ENCODE measurements at places on chromosomes 12 and 14. TPM values are rescaled to one million over a fixed set of nuclear protein-coding genes. Genes with fewer than 3 reads are reported as not detected.

- DNase-seq: no peak
These were observed 14.5 kb upstream of the KRT83 start for GRCh38 chr12:52335598-52336262.

DNA sequence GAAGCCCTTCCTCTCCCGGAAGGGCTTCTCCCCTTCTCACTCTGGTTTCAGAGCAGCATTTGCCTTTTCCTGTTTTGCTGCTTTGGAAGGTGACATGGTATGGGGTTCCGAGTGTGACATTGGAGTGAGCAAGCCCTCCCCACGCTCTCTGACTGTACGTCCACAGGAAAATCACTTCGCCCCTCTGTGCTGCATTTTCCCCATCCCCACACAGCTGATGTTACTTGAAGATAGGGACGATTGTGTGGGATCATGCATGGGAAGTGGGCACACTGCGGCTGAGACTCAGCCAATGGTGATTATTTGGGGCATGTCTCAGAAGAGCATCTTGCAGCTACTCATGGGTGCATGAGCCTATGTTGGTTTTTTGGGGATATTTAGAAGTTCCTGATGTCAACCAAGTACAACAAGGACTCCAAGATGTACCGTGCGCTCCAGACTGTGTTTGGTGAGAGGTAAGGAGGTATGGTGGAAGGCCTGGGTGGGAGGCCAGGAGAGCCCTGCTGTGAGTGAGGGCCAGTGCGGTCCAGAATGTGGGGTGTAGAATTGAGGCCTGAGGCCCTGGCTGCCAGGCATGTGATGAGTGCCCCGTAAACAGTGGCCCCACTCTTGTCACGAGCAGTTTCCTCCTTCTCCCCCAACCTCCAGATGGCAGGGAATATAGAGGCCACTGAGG is 15.1 kb downstream of the CYP46A1 start:
- DNase-seq: no peak

GRCh38 chr12:124745465-124745890 is 118.2 kb downstream of the SCARB1 start:
- no peak for DNase-seq

VDR gene
- total RNA-seq: 5.8 TPM

- no peak for DNase-seq
These were observed 73.6 kb upstream of the ELK3 start for GRCh38 chr12:96120359-96121100.

- DNase-seq: no peak
These were observed 22.0 kb downstream of the EML5 start for GRCh38 chr14:88770736-88771135.

DNA sequence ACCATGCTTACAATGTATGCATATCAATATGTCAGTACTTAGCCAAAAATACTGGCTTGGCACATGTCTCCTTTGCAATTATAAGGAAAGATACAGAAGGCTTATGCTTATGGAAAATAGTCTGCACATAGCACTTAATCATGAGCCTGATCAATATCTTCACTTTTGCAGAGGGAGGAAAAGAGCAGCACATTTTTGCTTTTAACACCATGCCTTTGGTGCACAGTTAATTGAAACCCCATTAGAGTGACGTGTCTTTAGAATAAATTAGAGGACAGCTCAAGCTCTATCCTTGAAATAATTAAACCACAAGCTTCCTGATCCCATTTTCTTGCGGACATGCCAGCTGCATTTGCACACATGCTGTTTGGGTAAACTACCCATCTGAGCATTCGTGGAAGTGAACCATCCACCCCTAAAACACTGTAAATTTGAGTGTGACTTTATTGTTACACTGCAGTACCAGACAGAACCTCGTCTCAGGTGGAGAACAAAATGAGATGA is 839.9 kb upstream of the MGAT4C start:
- DNase-seq: no peak

GALNT6 gene
- 0.13 TPM for total RNA-seq

FZD10 gene
- total RNA-seq: not detected

KDM5A gene
- 32.4 TPM for total RNA-seq

DNA sequence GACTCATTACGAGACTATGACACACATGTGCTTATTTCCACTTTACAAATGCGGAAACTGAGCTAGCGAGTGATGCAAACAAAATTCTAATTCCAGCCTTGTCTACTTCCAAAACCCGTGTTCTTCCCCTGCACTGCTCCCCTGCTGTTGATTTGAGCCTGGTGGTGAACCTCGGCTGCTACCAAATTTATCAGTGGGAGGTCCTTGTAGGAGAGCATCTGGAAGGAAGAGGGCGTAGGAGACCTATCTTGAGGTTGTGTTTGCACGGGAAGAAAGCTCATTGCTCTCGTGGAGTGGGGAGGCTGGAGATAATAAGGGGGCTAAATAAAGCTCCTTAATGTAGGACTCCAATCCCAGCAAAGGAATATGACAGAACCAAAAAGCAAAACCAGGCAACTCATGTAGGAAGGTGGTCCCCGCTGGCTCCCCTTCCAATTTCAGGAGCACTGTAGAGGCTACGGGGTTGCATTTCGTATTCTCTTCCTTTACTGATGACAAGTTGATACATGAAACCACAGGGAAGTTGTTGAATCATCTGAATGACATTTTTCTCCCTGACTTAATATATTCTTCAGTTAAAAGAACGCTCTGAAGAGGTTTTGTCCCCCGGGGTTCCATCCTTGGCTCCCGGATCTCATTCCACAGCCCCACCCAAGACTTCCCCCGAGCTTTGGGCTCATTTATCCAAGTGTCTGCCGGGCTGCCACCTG is 52.6 kb downstream of the FZD10 start:
- no peak for DNase-seq

DNA sequence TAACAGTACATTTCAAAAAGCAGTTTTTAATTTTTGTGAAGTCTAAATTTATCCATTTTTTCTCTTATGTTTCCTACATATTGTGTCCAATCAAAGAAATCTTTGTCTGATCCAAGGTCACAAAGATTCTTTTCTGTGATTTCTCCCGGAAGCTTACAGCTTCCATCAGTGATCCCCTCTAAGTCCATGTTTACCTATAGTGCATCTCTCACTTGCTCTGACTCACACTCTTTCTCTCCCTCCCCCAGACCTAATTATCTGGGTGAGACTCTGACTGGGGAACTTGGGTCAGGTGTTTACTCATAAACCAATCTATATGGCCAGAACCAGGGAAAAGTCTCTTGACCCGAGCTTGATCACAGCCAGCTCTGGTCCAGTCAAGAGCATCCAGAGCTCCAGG is 224.4 kb downstream of the SPTSSA start:
- DNase-seq: no peak

GPRC5D gene
- total RNA-seq: not detected

DDN gene
- total RNA-seq: 0.06 TPM

GRCh38 chr14:93544212-93544611 is 113.5 kb downstream of the UNC79 start:
- DNase-seq: peak; percentile 55

DNA sequence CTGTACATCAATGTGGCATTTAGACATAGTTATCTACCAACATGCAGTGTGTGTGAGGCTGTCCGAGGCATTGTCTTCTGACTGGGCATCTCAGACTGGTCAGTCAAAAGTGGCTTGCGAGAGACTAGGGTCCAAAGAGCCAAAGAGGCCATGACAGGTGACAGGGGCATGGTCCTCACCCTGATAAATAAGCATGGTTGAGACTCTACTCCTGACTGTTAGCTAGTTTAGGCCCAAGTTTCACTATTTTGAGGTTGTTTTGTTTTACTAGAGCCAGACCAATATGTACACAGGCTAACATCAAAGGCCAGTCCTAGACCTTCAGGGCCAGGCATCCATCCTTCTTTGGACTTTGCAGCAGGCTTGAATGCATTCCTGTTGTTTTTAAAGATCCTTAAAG is 76.9 kb upstream of the SRSF5 start:
- no peak for DNase-seq

RAPGEF3 gene
- 1.8 TPM for total RNA-seq

- no peak for DNase-seq
These were observed 13.6 kb upstream of the LMO3 start for GRCh38 chr12:16619537-16619936.

KRT75 gene
- total RNA-seq: not detected

- peak; percentile 17 for DNase-seq
These were observed 6.5 kb downstream of the CLEC12B start for GRCh38 chr12:10016881-10017280.

- DNase-seq: no peak
These were observed 93.2 kb downstream of the GPR65 start for GRCh38 chr14:88098163-88098562.

INHBC gene
- total RNA-seq: not detected

FBRSL1 gene
- total RNA-seq: 12.0 TPM

DNA sequence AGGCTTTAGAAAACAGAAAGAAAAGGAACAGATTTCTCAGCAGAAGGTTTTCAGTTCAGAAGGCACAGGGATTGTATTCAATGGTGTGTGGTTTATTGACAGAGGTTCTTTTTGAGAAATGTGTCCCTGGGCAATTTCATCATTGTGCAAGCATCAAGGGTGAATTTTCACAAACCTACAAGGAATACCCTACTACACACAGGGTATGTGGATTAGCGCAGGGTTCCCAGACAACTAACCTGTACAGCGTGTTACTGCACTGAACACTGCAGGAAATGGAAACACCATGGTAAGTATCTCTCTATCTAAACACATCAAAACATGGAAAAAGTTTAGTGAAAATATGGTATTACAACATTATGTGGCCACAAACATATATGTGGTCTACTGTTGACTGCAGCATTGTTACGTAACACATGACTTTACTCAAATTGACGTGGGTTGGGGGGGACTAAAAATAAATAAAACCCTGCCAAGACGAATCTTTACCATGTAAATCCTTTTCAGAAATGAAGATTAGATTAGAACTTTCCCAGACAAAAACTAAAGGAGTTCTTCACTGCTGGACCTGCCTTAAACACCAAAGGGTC is 893.1 kb downstream of the TMEM121 start:
- DNase-seq: no peak

DNA sequence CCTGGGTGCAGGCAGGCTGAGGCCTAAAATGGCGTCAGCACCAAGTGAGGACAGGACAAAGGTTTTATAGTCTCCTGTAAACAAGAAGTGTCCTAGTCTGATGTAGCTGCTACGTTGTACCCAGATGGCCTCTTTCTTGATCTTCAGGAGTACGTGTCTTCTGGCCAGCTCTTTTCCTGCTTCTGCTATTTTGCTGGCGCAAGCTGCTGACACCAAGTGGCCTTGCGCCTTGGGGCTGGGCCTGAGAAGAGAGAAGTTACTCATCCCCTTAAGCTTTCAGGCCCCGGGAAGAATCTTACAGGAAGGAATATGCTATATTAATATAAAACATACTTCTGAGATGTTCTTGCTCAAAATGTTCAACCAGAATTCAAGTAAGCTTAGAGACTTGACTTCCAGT is 605.2 kb downstream of the GALC start:
- no peak for DNase-seq

DNA sequence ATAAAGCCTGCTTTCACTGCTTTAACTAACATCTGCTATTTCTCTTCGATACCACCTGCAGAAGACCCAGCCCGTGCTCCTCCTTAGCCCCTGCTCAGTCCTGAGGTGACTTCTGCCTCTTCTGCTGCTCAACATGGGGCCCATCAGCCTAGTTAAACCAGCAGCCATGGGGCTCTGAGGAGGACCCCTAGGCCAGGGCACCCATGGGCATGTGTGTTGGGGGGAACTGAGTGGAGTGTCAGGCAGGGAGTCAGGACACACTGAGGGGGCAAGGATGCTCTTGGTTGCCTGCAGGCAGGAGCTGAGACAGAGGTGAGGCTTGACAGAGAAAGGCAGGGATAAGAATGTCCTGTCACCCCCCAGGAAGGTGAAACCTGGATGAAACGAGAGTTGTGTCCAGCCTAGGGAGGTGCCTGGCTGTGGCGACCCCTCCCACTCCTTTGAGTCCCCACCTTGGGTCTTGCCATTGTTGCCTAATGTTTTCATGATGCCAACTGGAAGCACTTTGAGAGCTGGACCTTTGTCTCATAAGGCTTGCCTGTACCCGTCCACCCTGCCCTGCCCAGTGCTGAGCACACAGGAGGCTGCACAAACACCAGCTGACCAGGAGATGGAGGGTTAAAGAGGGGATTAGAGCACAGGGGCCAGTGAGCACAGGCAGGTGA is 12.5 kb upstream of the RABGGTA start:
- no peak for DNase-seq

DNA sequence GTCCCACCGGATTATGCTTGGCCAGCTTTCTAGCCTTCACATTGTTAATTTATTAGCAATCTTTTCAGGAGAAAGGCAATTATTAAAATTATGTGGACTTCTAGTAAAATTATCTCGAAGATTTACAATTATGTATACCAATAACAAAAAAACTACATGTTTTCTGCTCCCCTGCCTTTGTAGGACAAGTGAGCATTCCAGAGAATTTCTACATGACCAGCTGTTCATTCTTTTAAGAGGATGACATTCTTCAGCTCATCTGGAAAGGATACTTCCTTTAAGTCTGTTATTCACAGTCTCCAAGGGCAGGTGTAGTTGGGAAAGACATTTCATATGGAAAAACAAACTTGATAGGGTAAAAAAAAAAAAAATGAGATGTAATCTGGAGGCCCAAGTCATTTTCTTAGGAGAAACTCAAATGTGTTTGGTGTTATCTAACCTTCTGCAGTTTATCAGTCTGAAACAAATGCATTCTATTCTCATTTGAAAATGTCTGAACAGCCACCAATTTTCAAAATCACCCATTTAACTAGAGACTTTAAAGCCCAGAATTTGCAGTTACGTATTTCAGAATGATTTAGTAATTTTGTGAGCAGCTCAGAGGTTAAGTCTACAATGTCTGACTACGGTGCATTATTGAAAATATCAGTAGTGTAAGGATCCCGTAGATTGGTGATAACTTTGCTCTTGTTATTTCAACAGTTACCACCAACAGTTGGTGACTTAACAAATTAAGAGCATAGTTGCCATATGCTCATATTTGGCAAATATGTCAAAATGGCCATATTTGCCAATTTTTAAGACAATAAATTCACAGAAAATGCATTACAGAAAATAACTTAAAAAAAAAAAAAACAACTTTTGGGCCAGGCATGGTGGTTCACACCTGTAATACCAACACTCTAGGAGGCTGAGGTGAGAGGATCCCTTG is 1.8 kb upstream of the PHLDA1 start:
- DNase-seq: peak; percentile 86

- peak; percentile 93 for DNase-seq
These were observed 139.3 kb upstream of the ARHGAP5 start for GRCh38 chr14:31937730-31938346.

MMP17 gene
- 33.1 TPM for total RNA-seq

HAL gene
- total RNA-seq: 0.17 TPM

GRCh38 chr12:92863251-92863650 is 65.8 kb downstream of the EEA1 start:
- no peak for DNase-seq

GLI1 gene
- 1.1 TPM for total RNA-seq

GRCh38 chr14:79064214-79064613 is 894.0 kb downstream of the NRXN3 start:
- no peak for DNase-seq

Measured in LHCN-M2 (cell line).